A549 treated with dexamethasone at 1 μM for 4 hours (cell line): ENCODE measurements at places on chromosomes 1 and 21. TPM values are rescaled to one million over a fixed set of nuclear protein-coding genes. Genes with fewer than 3 reads are reported as not detected.

MSH4 gene
- total RNA-seq: 0.02 to 0.03 TPM in 2 of 5 replicates, not detected in the others

ATP6V1G3 gene
- not detected in 5 replicates for total RNA-seq

S100A5 gene
- 0.50 to 1.9 TPM (median 0.75 TPM) in 5 replicates for total RNA-seq

IGSF3 gene
- 13.2 to 19.3 TPM (median 18.6 TPM) in 5 replicates for total RNA-seq

RPTN gene
- 0.02 TPM in 1 of 5 replicates, not detected in the others for total RNA-seq

KMO gene
- total RNA-seq: 0.55 to 1.2 TPM (median 1.1 TPM) in 5 replicates

ELAPOR1 gene
- 0.26 to 0.75 TPM (median 0.33 TPM) in 5 replicates for total RNA-seq

EIF4G3 gene
- total RNA-seq: 17.4 to 26.4 TPM (median 23.2 TPM) in 5 replicates

LHX8 gene
- 0.71 to 1.1 TPM (median 0.86 TPM) in 5 replicates for total RNA-seq

COL9A2 gene
- total RNA-seq: 0.17 to 0.25 TPM (median 0.19 TPM) in 5 replicates

LRRC3 gene
- 1.7 to 2.5 TPM (median 2.4 TPM) in 5 replicates for total RNA-seq

GIPC2 gene
- 0.05 TPM in 2 of 5 replicates, not detected in the others for total RNA-seq

THEMIS2 gene
- total RNA-seq: 0.49 to 0.98 TPM (median 0.72 TPM) in 5 replicates

EEIG2 gene
- total RNA-seq: 4.2 to 6.7 TPM (median 5.9 TPM) in 5 replicates

A3GALT2 gene
- total RNA-seq: not detected in 5 replicates

RGS8 gene
- total RNA-seq: not detected in 5 replicates

SERINC2 gene
- 16.4 to 35.1 TPM (median 31.2 TPM) in 5 replicates for total RNA-seq

NOS1AP gene
- total RNA-seq: 0.14 to 0.40 TPM (median 0.27 TPM) in 5 replicates

PGD gene
- 1,156 to 1,308 TPM (median 1,218 TPM) in 5 replicates for total RNA-seq

KPRP gene
- total RNA-seq: not detected in 5 replicates

RER1 gene
- total RNA-seq: 100 to 141 TPM (median 125 TPM) in 5 replicates

COL16A1 gene
- total RNA-seq: 3.3 to 5.6 TPM (median 4.0 TPM) in 5 replicates
